ENCODE measurements at places on chromosomes 13 and 19.

GRCh38 chr19:13104360-13104847 is 1.7 kb upstream of the LYL1 start:
- DNase-seq = no peak

DNA sequence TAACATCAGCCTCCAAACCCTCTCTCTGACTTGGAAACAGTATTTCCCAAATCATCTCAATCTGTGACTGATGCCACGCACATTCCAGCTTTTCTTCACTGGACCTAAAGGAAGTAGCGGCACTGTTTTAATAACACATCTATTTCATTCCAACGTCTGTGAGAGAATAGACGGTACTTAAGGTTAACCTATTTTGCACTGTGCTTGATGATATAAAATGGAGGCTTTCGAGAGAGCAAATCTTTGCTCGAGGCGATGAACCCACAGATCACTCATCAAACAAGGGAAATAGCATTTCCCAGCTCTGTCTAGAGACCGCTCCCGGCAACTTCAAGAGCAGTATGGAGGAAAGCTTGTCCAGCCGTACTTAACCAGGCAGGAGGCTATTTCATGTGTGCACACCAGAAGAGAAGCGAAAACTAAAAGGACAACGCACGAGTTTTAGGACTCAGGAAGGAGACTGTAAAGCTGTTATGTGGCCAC is 2.9 kb downstream of the UBL3 start:
- peak; percentile 48 for DNase-seq

DNA sequence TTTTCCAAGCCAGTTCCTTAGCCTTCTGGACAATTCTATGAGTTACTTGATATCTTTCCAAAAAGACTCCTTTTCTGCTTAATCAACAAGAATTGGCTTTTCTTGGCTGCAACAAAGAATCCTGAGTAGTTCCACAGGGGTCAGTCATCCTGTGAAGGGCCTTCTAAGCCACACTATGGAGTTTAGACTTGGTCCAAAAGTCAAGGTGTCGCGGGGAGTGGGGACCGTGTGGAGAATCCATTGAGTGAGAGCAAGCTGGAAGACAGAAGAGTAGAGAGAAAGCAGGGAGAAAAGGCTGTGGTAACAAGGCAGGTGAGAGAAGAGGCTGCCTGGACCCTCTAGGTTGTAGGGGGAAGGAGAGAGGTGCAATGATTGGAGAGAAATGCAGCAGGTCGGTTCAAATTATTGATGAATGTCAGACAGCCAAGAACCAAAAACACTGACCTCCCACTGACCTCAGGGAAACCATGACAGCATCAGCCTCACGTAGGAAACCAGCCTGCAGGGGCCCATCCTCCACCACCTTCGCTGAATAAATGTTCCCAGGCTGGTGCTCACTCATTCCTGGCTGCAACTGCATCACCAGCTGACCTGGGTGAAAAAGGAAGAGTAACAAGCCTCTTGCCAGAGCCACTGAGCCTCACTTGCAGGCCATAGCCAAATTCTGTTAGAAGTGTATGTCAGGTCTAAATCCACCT is 7.1 kb upstream of the IFT88 start:
- no peak for DNase-seq

- DNase-seq = no peak
Observed at GRCh38 chr13:109309625-109310363, 476.6 kb downstream of the IRS2 start.

GRCh38 chr19:1255186-1256161 is 7.1 kb downstream of the MIDN start:
- peak; percentile 83 for DNase-seq

DNA sequence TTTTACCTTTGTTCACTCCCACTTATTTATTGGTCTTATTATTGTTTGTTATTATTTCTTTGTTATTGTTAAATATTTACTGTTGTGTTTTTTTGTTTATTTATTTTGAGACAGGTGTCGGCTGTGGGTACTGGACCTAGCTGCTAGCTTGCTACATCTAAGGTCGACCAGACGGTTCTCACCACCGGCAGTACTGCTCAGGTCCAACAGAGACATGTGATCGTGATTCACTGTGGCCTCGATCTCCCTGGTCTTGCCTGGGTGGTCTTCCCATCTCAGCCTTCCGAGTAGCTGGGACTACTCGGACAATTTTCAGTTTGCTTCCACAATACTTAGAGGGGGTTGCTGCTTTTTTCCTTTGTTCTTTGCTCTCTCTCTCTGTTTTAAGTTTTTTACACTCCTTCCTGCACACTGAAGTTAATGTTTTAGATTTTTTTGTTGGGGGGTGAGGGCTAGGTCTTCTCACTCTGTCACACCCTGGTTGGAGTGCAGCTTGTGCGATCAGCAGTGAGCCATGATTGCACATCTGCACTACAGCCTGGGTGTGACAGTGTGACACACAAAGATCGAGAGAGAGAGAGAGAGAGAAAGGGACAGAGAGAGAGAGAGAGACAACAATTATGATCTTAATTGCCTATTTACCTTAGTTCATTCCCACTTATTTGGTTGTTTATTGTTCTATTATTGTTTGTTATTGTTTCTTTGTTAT is 1432.4 kb downstream of the UQCRFS1 start:
- DNase-seq = no peak

DNA sequence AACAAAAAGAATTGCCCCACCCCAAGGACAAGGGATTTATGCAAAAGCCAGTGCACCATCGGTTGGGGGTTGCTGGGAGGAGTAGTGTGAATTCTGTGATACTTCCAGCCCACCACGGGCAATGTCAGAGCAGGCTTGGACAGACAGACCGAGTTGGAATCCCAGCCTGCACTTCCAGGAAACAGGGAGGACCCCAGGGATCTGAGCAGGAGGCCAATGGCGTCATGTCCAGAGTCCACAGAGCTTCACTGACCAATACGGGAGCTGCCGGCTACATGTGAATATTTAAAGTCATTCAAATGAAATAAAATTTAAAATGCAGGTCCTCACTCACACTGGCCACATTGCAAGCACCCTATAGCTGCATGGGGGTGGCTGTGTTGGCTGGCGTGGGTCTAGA is 10.9 kb downstream of the ZNRF4 start:
- no peak for DNase-seq

- DNase-seq = no peak
Observed at GRCh38 chr19:39351537-39352064, 9.4 kb downstream of the SAMD4B start.

GRCh38 chr19:1651568-1652291 is 685 bp downstream of the TCF3 start:
- DNase-seq = no peak

- no peak for DNase-seq
Observed at GRCh38 chr13:77409412-77409811, 82.5 kb upstream of the MYCBP2 start.

DNA sequence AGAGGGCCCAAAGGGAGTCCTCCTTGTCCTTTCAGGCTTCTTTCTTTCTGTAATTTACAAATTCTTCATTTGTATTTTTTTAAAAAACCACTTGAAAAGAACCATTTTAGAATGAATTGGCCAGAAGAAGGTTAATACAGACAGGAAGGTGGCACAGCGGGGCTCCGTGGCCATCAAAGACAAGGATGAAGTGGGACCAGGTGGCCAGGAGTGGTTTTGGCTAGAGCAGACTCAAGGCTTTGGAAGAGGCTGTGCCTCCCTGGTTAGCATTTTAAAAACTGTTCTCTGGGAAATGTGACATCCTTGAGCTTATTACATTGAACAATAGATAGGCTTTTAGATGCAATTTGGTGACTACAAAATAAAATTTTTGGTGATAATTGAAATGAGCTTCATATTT is 48.4 kb downstream of the ATP8A2 start:
- no peak for DNase-seq

GRCh38 chr19:38385057-38385803 is 2.6 kb downstream of the GGN start:
- DNase-seq = no peak

DNA sequence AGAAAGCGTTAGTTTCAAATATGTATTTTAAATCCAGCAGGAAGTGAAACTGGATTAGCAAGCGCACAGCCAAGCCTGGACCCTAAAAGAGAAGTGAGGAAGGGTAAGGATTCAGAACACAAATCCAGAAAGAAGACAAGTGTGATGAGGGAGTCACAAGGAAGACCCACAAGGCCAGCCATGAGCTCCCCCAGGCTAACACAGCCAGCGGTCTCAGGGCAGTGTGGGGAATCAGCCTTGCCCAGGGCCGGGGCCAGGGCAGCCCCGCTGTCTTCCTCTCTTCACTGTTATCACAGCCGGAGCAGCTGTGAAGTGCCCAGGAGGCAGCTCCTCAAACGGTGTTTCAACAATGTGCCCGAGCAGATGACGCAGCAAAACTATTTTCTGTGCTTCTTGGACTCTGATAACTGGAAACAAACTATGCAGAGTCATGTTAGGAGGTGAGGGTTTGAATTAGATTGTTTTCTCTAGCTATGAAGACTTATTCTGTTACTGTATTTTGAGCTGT is 12.2 kb upstream of the CDC16 start:
- no peak for DNase-seq

DNA sequence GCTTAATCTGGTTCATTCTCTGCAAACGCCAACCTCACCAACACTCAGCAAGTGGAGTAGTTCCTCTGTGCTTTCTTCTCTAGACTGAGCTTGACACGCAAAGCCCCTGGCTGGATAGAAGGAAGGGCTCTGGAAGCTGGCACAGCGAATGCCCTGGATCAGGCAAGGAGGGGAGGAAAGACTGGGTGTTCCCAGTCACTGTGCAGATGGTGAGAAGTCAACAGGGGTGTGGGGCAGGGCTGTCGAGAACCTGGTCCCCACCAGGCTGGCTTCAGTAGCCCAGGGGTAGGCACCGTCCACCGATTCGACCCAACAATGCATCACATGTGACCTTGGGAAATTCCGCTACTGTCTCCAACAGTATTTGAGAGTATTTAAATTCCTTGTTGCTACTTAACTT is 65.5 kb downstream of the TSHZ3 start:
- DNase-seq = no peak

GRCh38 chr13:28590461-28590860 is 68.5 kb upstream of the POMP start:
- DNase-seq = no peak

DNA sequence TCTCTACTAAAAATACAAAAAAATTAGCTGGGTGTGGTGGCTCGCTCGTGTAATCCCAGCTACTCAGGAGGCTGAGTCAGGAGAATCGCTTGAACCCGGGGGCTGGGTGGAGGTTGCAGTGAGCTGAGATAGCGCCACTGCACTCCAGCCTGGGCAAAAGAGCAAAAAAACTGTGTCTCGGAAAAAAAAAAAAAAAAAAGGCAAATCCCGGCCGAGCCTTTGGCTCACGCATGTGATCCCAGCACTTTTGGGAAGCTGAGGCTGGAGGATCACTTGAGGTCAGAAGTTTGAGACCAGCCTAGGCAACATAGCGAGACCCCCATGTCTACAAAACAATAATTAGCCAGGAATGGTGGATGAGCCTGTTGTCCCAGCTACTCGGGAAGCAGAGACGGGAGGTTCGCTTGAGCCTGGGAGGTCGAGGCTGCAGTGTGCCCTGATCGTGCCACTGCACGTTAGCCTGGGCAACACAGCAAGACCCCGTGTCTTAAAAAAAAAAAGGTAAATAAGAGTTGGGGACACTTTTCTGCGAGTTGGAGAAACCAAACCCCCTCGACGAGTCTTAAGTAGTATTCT is 574 bp upstream of the GPX4 start:
- DNase-seq = no peak

DNA sequence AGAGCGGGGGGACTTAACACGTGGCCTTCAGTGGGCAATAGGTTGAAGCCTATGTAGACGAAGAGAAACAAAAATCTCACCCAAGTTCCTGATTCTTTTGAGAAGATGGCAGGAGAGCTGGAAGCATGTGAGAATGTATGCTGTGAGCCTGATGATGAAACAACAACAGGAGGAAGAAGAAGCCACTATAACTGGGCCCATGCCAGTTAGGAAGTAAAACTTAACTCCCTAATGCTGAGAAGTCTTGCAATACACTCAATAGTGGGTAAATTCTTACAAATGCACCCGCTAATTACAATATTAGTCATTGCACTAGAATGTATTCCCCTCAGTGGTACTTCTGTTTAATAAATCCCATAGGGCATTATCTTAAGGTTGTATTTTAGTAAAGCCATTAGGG is 9.1 kb downstream of the PCDH17 start:
- DNase-seq = no peak

DNA sequence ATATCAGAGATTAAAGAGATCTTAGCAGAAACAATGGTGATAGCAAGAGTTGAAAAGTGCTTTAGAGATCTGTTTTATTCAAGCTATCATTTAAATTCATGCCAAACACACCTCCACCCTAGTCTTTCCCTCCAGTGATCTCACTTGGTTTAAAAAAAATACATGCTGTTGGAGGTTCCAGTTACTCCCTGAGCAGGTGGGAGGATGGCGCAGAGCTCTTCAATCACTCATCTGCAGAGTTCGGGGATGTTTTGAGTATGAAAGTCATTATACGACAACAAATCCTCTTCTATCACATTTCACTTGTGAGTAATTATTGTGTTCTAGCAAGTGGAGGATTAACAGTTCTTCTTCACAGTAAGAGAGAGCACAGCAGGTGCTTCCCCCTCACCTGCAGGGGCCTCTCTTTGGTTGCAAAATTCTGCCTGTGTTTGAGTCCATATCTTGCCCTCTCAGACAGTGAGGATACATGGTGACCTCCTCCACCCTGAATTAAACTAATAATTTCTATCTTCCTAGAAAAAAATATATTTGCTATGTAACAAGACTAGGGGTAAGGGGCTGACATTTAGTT is 376.7 kb downstream of the LIG4 start:
- DNase-seq = no peak

DNA sequence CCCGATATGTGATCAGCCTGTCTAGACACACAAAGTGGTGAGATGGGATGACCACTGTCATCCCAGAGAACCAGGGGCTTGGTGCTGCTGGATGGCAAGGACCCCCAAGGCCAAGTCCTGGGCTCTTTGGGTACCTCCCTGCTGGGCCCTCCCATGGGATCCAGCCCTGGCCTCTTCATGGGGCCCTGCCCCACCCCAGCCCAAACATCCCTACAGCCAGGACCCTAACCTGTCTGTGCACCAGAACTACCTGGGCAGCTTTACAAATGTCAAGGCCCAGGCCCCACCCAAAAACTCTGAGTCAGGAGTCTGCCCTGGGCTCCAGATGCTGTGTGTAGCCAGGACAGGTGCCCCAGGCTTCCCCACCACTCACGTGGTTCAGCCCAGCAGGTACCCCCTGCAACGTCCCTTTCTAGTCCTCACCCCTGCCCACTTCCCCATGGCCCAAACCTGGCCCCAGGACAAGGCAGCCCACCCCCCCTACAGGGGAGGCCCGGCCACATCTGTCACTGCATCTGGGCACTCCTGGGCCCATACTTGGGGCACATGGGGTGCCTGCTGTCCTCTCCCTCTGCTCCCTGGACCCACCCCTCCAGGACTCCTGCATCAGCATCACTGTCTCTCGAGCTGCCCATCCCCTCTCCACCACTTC is 233.5 kb downstream of the TUBA3C start:
- no peak for DNase-seq
